ENCODE measurements at places on chromosomes 3 and 15.
A peak's percentile ranks its signal among the peaks of the same experiment; 100 is the strongest.

GRCh38 chr15:98439523-98439942 is 208.8 kb upstream of the IGF1R start:
- DNase-seq, result no peak

GRCh38 chr3:127370906-127371305 is 83.1 kb upstream of the PRR20G start:
- DNase-seq, result no peak

- no peak for DNase-seq
These were observed 24.6 kb upstream of the SACM1L start for GRCh38 chr3:45664578-45664977.

DNA sequence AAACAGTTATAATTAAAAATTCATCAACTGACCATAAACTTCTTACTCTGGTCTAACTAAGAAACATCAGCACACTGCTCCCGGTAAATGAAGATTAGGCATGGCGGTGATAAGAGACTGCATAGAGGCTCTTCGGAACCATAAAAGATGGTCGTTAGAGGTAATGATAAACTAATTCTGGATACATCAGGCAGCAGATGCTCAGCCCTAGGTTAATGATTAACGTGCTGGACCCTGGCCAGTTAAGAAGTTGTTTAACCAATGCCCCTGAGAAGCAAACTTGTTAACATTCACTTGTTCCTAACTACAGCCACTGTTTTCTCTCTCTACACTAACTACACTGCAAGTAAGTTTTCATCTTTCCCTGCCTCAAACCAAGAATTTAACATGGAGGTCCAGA is 111.5 kb downstream of the PDZRN3 start:
- DNase-seq, result no peak

DNA sequence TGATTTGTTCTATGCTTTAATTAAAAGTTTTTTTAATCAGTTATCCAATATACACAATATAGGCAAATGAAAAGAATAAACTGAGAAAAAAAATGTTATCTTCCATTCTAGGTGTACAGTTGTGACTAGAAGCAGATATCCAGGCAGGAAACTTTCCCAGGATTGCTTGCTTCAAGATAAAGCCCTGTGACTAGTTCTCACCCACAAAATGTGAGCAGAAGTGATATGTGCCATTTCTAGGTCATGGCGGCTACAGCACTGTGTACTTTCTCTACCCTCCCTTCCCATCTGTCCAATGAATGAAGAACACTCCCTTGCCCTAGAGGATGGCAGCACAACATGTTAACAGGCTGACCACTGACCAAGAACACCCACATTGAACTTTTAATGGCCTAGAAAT is 110.5 kb upstream of the STT3B start:
- no peak for DNase-seq

DNA sequence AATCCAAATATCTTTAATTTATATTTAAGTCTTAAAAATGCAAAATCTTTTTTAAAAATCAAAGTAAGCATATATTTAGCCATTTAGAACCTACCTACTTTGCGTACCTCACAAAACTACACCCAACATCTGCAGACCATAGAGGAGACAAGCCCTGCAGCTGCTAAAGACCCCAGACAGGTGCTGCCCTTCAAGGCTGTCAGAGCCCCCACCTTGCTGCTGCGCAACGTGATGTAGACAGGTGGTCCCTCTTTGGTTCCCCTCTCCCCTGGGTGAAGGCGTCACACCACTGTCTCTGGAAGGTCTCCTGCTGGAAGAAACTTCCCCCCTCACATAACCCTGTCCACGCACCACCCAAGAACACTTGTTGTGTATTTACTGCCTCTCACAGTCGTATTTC is 204.5 kb downstream of the ARRDC4 start:
- no peak for DNase-seq

- no peak for DNase-seq
These were observed 251.5 kb downstream of the NSUN3 start for GRCh38 chr3:94314218-94314883.

DNA sequence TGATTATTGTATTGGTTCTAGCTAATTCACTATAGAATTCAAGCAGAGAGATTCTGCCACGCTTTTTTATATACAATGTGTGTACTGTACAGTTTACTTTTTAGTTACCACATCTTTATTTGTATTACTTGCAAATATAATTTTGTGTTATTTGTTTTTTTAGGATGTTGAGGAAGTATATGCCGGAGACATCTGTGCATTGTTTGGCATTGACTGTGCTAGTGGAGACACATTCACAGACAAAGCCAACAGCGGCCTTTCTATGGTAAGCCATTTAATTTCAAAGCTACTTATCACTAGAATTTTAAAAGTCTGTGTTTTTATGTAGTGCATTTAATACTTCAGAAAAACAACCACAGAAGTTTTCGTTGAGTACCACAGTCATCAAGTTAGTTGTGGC is 11.7 kb downstream of the LXN start:
- no peak for DNase-seq

- DNase-seq, result no peak
These were observed 244.5 kb upstream of the SUCLG2 start for GRCh38 chr3:67898916-67899315.

DNA sequence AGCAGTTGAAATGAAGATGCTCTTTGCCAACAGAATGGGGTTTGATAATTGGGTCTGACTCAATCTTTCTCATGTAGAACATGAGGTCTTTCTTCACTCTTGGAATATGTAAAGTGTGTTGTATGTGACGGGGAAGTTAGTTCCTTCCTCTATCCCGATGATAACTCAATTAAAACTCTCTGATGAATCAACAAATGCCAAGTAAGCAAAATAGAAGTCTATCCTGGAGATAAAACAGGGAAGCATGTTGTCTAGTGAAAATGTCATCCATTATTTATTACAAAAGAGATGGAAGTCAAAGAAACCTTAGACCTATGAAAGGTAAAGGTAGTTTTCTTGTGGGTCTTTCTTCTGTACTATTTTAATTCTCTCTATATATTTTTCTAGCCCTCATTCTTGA is 274.2 kb upstream of the ARRDC4 start:
- DNase-seq, result no peak

DNA sequence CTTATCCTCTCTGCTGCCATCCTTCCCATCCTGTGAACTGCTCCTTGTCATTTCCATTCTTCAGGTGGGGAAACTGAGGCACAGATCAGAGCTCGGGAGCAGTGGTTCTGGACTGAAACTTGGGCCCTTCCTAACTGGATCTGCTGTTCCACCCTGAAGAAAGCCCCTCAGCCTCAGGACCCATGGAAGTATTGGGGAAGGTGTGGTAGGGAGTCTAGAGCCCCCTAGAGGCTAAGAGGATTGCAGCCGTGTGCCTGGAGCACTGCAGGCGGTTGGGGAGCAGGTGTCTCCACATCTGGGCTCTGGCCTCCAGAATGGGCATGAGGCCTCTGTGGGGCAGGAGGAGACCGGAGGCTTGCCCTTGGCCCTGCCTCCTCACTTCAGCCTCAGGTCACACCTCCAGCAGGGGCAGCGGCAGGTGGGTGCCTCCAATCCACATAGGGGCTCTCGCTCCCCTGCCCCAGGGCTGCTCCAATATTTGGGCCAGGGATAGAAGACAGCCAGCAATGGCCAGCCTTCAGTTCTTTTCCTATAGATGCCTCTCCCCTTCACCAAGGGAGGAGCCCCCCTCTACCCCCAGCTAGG is 28.1 kb downstream of the DNAJB8 start:
- DNase-seq, result no peak

- no peak for DNase-seq
These were observed 451.9 kb downstream of the FOXP1 start for GRCh38 chr3:71131375-71132314.

- DNase-seq, result peak; percentile 78
These were observed 678 bp downstream of the DOCK3 start for GRCh38 chr3:50675179-50676030.

DNA sequence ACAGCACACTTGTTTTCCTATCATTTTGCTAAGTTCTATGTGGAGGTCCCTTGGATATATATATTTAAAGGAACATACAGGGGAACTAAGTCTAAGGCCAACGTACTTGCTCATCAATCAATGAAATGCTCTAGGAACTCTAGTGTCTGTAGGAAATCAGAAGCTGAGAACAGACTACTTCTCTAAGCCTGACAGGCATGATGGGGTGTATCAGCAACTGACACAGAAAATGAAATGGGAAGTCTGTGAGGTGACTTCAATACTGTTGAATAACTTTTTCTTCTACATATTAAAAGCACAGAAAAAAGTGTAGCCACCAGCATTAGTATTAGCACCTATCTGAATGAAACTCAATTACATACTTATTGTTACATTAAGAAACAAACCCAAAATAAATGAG is 56.9 kb upstream of the CSPG5 start:
- DNase-seq, result no peak

DNA sequence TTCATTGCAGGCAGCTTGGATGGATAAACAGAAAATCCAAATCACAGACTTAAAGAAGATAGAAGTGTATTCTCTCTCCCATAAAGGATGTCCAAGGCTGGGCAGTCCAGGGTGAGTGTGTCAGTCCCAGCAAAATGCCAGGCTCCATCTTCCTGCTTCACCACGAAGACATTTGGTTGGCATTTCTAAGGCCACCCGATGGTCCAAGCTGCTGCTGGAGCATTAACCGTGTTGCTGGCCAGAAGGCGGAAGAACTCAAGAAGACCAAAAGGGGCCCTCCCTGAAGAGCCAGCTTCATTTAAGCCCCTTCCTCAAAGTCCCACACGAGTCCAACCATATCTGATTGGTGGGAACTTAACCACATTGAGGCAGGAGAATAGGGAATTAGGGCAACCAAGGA is 3.0 kb upstream of the CYP11A1 start:
- DNase-seq, result no peak

GRCh38 chr3:36538136-36538749 is 157.9 kb downstream of the STAC start:
- DNase-seq, result no peak

DNA sequence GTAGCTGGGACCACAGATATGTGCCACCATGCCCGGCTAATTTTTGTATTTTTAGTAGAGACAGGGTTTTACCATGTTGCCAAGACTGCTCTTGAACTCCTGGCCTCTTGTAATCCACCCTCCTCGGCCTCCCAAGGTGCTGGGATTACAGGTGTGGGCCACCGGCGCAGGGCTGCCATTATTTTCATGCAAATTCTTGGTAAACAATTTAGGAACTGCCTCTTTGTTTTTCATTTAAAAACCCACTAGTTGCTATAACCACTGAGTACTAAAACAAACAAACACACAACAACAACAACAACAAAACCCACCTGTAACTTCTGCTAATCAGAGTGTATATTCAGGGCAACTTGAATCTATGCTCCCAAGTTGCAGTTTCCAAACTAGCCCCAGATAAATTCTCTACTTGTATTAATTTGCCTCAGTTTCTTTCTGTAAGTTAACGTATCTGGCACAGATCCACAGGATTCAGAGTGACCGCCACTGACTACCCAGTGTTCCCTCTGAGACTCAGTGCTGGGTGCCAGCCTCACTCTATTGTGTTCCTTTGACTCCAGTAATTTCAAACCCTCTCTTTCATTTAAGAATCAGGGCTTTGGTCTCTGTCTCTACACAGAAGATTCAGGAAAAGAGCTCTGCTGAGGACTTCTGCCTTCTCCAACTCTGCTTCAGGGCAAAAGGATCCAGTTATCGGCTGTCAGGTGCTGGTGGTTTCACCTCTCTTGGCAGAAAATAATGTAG is 18.6 kb upstream of the ZNF710 start:
- DNase-seq, result no peak

GRCh38 chr3:178479446-178479845 is 56.8 kb upstream of the KCNMB2 start:
- DNase-seq, result no peak

GRCh38 chr3:40951636-40952035 is 247.7 kb upstream of the CTNNB1 start:
- DNase-seq, result no peak

- DNase-seq, result peak; percentile 50
These were observed 668 bp downstream of the THRB start for GRCh38 chr3:24493746-24494617.

GRCh38 chr15:67130166-67130565 is 64.8 kb downstream of the SMAD3 start:
- no peak for DNase-seq

- DNase-seq, result no peak
These were observed 24.5 kb downstream of the LRRC3B start for GRCh38 chr3:26647078-26647477.

GRCh38 chr15:40582726-40583246 is 11.3 kb upstream of the KNL1 start:
- DNase-seq, result no peak

DNA sequence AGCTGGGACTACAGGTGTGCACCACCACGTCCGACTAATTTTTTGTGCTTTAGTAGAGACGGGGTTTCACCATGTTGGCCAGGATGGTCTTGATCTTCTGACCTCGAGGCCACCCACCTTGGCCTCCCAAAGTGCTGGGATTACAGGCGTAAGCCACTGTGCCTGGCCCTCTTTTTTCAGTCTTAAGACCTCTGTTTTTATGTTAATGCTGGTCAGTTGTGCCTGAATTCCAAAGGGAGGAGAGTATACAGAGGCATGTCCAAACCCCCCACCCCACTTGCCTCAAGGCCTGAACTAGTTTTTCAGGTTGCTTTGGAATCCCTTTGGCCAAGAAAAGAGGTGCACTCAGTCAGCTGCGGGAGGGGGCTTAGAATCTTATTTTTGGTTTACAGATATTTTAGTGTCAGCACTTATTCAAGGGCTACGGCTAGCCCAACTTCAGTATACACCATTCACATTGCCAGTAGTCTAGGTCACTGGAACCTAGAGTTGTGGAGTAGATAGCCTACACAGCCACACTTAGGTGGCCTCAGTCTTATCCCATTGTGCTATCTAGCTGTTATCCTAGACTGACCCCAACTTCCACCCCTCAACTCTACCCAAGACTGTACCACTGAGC is 128.0 kb upstream of the TPM1 start:
- no peak for DNase-seq

DNA sequence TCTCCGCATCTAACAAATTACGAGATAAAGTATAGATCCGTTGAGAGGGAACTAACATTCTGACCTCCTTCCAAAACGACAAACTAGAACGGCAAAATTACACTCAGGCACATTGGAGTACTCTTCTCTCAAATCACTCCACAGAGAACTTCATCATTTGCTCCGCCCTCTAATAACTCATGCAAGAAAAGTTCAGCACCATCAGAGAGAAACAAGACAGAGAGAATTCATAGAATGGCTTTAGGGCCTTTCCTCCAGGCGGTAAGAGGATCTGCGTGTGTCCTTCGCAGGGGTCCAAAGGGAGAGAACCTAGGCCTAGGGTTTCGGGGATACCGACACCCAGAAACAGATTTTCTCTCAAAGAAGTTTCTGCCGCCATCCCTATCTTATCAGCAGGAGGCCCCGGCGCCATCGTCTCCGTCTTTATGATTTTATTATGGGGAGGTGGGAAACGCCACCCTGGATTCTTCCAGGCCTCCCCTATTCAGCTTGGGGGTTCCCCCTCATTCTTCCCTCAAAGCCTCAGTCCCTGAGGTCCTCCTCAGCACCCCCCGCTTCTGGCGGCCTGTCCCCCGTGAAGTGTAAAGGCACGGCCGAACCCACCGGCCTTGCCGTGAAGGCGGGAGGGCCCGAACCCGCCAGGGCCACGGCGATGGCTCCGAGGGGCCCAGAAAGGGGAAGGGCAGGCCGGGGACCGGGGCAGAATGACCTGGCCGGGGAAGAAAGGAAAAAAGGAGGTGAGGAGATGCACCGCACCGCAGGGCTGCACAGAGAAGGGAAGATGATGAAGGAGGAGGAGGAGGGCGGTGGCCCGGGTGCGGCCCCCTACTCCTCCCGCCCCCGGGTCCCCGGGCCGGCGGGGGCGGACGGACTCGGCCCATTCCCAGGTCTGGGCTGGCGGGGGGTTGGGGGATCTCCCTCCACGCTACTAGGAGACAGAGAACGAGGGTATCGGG is 768 bp downstream of the UBXN7 start:
- peak; percentile 30 for DNase-seq

GRCh38 chr3:63706321-63707085 is 54.0 kb downstream of the SNTN start:
- no peak for DNase-seq

GRCh38 chr15:24662991-24663390 is 12.6 kb upstream of the NPAP1 start:
- DNase-seq, result no peak
